ENCODE measurements at places on chromosomes 4 and X.

GRCh38 chr4:186759990-186760389 lies 36.3 kb upstream of the FAT1 start:
- DNase-seq: no peak

- no peak for DNase-seq
Measured at GRCh38 chr4:5451243-5451642, 257.1 kb downstream of the EVC2 start.

- DNase-seq: no peak
Measured at GRCh38 chrX:41711021-41711667, 12.8 kb upstream of the GPR82 start.

- no peak for DNase-seq
Measured at GRCh38 chrX:30876367-30876766, 12.7 kb downstream of the TAB3 start.

- no peak for DNase-seq
Measured at GRCh38 chr4:14359991-14360390, 642.3 kb upstream of the CPEB2 start.

GRCh38 chr4:184684491-184685189 lies 35.1 kb downstream of the PRIMPOL start:
- no peak for DNase-seq

Data from NCI-H1694 treated with DMSO at 0.1 percent for 48 hours (cell line).